ENCODE measurements at places on chromosomes 2 and 18. TPM values are rescaled to one million over a fixed set of nuclear protein-coding genes. Genes with fewer than 3 reads are reported as not detected.

The LDLRAD4 gene
- 44.5 TPM for total RNA-seq

The TNS1 gene
- 1.4 TPM for total RNA-seq

The NETO1 gene
- total RNA-seq: not detected

The SPOPL gene
- total RNA-seq: 15.3 TPM

The TSGA10 gene
- total RNA-seq: 7.2 TPM

The MYL12A gene
- 722 TPM for total RNA-seq

The KIAA2012 gene
- total RNA-seq: not detected

The TRPM8 gene
- total RNA-seq: not detected
